Retina (tissue), 1 donor: ENCODE measurements at places on chromosomes 2 and 18.

DNA sequence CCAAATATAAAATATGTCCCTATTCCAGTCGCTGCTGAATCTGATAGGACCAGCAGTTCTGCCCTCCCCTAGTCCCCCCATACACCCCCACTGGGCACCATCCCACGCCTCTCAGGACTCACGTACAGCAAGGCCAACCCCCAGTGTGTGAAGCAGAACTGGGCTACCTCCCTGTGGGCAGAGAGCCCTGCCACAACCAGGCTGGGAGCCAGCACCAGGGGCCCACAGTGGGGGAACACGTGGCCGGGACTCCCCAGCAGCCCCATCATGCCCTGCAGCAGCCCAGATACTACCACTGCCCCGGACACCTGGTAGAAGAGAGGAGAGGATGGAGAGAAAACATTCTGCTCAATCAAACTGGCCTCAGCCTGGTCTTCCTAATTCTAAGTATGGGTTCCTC, 1.3 kb downstream of the SLC23A3 start:
- no peak for DNase-seq

DNA sequence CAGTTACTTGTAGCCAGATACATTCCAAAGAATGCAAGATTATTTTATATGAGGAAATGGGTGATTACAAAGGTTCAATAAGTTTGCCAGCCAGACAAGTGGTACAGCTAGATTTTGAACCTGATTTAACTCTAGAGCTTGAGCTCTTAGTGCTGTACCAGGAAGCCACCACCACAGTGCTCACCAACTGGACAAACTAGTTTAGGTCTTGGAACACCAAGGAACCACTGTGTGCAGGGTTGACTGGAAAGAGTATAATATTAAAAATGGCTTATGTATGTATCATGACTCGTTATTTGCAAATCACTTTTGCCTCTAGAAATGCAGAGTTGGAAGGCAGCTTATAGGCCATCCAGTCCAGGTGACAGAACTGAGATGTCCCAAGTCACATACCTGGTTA, 177.2 kb downstream of the TXNL1 start:
- DNase-seq, result no peak

GRCh38 chr2:209960676-209961630, 41.5 kb upstream of the RPE start:
- DNase-seq, result peak; percentile 84

- DNase-seq, result no peak
These were observed 13.6 kb downstream of the RNF149 start for GRCh38 chr2:101294861-101295260.

- no peak for DNase-seq
These were observed 117.4 kb downstream of the MBP start for GRCh38 chr18:77015169-77015568.

GRCh38 chr2:233112329-233112728, 52.2 kb downstream of the INPP5D start:
- DNase-seq, result no peak

DNA sequence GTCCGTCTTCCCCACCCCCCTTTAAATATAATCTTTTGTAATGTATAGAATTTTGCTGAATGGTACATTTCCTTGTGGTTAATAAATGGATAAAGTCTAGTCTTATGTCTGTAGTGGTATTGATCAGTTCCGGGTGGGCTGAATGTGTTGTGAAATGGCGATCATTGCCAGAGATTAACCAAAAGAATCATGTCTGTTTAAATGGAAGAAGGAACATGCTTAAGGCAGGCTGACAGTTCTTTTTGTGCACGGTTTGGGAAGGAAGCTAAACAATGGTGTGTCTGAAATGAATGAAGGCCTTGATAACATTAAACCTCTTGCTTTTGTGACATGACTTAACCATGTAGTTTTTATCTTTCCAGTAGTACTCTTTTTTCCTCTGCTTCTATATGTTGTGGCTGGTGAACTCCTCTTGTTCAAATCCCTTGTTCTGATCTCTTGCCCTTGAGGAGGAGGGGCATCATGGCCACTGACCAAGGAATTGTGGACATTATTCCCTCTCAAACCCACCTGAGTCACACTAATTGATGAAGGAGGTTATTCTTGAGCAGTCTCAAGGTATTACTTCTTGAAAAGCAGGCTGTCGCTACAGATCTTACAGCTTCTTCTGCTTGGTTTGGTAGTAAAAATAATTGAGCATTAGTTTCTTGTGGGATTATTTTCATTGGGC, 1.7 kb downstream of the ACVR2A start:
- DNase-seq, result peak; percentile 49

DNA sequence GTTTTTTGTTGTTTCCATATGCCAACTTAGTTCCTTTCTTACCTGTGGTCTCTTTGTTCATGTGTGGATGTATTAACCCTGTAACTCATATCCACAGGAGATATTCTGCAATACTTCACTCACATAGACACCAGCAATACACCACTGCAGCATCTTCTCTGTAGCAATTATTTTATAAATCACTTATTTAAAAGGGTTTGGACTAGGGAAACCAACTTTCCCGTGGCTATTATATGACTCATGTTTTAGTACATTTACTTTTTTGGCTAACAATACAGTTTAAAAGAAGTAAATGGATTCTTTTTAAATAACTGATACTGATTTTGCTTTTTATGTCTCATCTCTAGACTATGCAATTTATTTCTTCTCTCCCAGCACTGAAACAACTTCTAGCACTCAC, 488.9 kb downstream of the MBD2 start:
- DNase-seq, result no peak

- no peak for DNase-seq
These were observed 52.5 kb downstream of the POMC start for GRCh38 chr2:25115902-25116301.

DNA sequence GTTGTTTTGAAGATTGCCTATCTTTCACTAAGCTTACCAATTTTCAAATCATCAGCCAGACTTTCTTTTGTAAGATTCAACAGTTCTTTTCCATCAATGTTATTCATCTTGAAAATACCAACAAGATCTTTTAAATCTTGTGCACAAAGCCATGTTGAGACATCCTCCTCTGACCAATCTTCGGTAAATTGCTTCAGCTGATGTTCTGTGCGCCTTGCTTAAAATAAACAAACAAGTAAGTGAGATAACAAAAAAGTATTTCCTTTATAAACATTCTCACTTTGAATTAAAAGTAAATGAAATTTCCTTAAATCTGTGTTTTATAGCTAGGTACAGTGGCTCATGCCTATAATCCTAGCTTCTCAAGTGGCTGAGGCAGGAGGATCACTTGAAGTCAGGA, 30.3 kb downstream of the WDSUB1 start:
- DNase-seq, result no peak

DNA sequence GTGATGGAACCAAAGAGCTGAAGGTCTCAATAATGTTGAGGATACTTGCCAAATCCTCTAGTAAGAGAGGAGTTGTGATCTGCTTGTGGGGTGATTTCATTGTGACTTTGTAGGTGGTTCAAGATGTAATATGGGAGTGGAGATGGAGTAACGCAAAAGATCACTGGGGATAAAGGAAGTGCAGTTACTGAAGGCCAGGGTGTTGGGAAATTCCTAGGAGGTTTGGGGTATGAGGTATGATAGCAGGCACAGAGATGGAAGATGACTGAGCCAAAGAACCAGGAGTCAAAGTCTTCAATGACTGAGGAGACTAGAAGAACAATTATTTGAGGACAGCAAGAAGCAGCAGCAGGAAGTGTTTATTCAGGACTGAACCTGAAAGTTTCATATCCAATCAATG, 222.6 kb downstream of the NCKAP5 start:
- DNase-seq, result no peak

DNA sequence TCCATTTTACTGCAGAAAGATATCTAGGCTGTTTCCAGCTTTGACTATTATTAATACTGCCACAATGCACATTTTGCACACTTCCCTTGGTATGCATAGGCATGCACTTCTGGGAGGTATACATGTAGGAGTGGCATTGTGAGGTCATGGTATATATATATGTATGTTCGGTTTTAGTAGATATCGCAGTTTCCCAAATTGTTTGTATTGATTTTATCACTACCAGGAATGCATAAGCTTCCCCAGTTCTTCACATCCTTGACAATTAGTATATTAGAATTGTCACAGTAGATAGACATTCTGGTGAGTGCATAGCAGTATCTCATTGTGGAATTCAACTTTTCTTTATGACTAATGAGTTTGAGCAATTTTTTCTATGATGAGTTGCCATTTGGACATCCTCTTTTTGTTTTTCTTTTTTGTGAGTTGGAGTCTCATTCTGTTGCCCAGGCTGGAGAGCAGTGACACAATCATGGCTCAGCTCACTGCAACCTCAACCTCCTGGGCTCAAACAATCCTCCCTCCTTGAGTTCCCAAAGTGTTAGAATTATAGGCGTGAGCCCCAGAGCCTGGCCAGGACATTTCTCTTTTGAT, 4.2 kb upstream of the GRB14 start:
- DNase-seq, result no peak

- no peak for DNase-seq
These were observed 118.2 kb downstream of the ZNF521 start for GRCh38 chr18:25233528-25234321.

- DNase-seq, result no peak
These were observed 309.5 kb upstream of the CCDC68 start for GRCh38 chr18:55268628-55269275.

GRCh38 chr2:240524963-240525718, 32.6 kb downstream of the ANKMY1 start:
- DNase-seq, result no peak

DNA sequence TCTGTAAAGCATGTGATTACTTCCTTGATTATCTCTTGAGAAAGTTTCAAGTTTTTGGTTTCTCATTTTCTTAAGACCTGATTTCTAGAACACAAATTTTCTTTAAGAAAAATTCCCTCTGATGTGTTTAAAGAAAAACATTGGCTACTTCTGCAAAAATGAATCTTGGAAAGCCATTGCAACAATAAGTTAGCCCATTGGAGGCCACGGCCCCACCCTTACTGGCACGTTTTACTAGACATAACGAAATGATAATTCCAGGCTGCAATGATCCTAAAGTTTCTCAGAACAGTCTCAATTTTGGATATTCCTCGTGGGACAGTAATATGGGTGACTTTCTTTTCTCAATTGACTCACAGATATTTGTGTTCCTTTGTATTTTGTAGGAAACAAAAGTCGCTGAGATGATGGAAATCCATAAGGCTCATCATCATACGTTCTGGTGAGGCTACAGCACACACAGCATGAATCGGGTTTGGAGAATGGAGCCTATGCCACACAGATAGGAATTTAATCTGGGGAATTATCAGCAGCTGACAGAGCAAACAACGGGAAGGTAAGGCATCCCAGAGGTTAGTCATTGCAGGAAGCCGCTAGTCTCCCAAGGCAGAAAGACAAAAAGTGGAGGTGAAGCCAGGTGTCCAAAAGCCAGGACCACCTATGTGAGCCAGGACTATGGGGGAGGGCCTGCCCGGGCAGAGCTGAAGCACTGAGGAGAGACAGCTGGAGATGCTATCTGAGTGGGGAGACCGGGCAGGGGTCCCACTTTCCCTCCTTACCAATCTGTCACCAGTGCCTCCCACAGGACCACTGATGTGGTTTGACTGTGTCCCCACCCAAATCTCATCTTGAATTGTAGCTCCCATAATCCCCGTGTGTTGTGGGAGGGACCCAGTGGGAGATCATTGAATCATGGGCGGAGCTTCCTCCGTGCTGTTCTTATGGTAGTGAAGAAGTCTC, 35.9 kb downstream of the SOWAHC start:
- DNase-seq, result no peak

- DNase-seq, result no peak
These were observed 36.5 kb upstream of the SIX2 start for GRCh38 chr2:45045706-45046105.

GRCh38 chr2:179005976-179006375, 44.0 kb downstream of the CCDC141 start:
- no peak for DNase-seq

- DNase-seq, result no peak
These were observed 5.6 kb downstream of the ESPNL start for GRCh38 chr2:238105506-238106338.

DNA sequence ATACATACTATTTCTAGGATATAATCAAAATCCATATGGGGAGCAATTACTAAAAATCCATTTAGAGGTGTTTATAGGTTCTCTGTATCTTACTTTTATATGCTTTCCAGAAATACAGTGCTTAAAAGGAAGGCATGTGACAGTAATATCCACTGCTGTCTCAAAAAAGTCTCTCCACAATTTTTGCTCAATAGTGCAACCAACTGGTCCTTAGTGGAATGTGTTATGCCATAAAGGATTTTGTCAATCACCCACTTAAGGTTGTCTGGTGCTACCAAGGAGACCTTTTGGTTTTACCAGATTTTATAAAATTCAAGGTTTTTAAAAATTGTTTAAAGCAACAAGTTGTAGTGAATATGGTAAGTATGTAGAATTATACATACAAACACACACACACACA, 328.5 kb upstream of the DSEL start:
- DNase-seq, result no peak

DNA sequence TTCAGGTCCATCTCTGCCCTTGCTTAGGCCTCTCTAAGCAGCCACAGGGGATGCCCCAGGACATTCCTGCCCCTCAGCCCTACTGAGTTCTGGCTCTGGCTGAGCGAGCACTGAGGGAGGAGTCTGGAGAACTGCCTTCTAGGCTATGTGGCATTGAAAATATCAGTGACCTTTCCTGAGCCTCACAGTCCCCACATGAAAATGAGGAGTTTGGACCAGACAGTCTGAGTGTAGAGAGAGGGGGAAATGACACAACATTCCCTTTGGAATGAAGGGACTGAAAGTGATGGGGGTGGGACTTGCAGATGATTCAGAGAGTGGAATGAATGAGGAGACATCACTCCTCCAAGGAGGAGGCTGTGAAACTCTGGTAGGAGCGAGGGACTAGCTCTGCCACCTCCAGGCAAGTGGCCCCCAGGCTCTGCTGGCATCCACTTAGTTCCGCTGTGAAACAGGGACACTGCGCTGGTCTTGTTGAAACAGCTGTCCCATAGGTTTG, 8.0 kb downstream of the TNS1 start:
- DNase-seq, result no peak

DNA sequence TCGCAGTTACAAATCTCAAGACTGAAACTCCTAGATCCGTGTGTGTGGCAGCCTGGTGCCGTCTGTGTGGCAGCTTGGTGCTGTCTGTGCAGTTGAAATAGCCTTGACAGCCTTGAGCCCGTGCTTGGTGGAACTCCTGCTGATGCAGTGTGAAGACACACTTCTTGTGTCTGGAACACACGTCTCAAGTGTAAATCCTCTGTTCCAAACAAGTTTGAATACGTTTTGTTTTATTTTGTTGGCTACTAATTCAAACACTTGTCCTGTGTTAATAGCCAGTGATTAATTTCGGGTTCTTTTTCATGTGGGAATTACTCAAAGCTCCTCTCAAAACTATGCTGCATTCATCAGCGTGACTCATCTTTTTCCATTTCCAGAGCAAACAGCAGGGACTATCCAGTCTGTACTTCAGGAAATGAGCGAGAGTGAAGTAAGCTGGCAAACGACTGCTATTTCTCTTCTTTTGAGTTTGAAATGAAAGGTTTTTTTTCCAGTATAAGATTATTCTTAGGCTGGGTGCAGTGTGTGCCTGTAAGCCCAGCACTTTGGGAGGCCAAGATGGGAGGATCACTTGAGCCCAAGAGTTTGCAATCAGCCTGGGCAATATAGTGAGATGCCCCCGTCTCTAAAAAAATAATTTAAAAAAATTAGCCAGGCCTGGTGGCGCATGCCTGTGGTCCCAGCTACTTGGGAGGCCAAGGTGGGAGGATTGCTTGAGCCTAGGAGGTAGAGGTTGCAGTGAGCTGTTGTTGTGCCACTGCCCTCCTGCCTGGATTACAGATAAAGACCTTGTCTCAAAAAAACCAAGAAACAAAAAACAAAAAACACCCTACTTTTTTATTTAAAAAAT, 152.9 kb downstream of the SPP2 start:
- DNase-seq, result no peak

GRCh38 chr2:229731916-229732315, 17.6 kb upstream of the DNER start:
- DNase-seq, result no peak
